Naive thymus-derived CD8-positive, alpha-beta T cell (primary cell): ENCODE measurements at places on chromosomes 4 and X.

GRCh38 chr4:113078066-113078465 lies 28.6 kb downstream of the ANK2 start:
- no peak for DNase-seq

DNA sequence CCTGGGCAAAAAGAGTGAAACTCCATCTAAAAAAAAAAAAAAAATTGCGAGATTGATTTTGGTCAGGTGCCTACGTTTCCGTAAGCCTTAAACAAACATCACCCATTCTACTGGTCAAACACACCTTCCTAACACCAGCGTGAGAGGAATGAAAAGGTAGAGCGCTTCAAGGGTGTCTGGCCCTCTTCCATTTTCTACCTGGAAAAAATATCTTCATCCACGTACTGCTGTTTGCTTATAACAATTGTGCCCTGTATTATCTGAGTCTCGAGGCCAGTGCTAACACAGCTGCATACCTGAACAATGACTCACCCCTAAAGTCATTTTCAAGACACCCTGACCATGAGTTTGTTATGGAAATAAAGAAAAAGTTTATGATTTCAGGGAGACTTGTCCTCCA lies 13.9 kb downstream of the TMSB4X start:
- DNase-seq: no peak

GRCh38 chr4:38287101-38287851 lies 327.1 kb downstream of the PTTG2 start:
- no peak for DNase-seq

- DNase-seq: no peak
Measured at GRCh38 chr4:115042496-115042895, 70.9 kb downstream of the NDST4 start.

GRCh38 chrX:134734466-134734952 lies 76.2 kb upstream of the PLAC1 start:
- DNase-seq: no peak

GRCh38 chr4:176268963-176269362 lies at the start of gene ASB5:
TSS of gene ASB5 (minus strand) at chr4:176269222. CDS start at chr4:176269108, 114 bp downstream.
- no peak for DNase-seq

DNA sequence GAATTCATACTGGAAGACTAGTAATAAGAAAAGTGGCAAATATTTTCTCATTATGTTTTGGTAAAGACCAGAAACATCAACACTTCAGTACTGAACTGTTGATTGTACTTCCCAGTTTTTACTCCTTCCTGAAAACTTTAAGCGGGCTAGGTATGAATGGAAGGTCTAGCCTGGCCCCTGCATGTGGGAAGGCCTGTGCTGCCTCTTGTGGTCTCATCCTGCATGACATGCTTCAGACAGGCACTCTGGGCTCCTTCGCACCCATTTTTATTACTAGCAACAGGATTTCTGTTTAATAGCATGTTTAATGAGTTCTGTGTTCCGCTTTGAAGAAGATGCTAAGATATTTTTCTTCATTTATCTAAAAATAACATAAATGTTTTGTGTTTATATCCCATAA lies 279.1 kb downstream of the ANK2 start:
- no peak for DNase-seq

DNA sequence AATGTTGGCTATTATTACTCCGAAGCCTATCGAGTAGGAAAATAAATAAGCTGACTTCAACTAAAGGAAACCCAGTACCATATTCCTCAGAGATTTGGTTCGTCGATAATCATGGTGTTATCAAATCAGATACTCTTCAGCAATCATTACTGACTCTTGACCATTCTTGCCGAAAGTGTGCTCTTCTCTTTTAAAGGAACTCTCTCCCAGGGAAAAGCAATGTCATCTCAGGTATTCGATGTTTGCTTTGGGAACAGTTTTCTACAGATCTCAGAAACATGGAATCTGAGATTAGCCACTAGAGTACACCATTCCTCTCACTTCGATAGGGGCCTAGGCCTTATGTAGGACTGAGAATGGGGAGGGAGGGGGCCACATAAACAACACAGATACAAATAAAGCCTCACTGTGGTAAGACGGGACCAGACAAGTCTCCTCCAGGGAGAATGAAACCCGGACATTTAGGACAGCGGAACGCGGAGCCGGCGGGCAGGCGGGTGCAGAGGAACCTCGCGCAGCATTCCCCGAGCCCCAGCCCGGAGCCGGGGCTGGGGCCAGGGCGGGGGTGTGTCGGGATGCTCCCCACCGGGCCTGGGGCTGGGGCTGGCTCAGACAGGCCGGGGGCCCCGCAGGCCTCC lies 581 bp downstream of the DNAJB14 start:
- DNase-seq: no peak

- DNase-seq: no peak
Measured at GRCh38 chr4:112858751-112859150, 190.7 kb upstream of the ANK2 start.

- DNase-seq: no peak
Measured at GRCh38 chr4:10053635-10054453, 32.5 kb upstream of the SLC2A9 start.

- DNase-seq: no peak
Measured at GRCh38 chr4:42640613-42641012, 16.3 kb downstream of the ATP8A1 start.

DNA sequence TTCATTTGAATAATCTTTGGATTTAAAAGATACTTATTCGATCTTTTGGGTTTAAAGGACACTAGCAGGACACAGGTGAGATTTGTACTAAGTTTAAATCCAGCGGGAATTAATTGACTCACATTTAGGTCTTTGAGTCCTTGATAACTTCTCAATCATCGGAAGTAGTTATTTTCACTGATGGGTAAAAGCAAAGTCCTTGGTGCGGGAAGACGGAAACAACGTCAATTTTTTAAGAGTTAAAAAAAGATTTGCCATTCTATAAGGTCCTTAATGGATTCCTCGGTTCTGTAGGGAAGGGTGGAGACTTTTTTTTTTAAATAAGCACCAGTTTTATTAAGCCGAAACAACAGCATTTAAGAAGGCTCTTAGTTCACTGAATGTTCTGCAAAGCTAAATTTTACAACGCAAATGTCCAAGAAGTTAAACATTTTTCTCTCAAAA lies 2.9 kb downstream of the TMSB4X start:
- no peak for DNase-seq
